ENCODE measurements at places on chromosomes 7 and 10. TPM values are rescaled to one million over a fixed set of nuclear protein-coding genes. Genes with fewer than 3 reads are reported as not detected.
A peak's percentile ranks its signal among the peaks of the same experiment; 100 is the strongest.

DNA sequence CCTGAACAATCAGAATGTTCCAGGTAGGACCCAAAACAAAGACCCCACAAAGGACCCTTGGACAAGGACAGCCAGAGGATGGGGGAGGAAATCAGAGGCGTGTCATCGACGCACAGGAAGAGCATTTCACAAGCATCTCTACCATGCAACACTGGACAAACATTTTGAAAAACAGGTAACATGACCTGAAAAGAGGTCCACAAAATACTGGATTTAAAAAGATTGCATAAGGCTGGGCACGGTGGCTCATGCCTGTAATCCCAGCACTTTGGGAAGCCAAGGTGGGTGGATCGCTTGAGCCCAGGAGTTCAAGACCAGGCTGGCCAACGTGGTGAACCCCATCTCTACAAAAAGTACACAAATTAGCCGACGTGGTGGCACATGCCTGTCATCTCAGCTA lies 60.5 kb upstream of the RNF32 start:
- DNase-seq: no peak

GRCh38 chr7:109343678-109344077 lies 774.0 kb downstream of the DNAJB9 start:
- DNase-seq: no peak

GRCh38 chr10:99548041-99548530 lies 15.3 kb downstream of the NKX2-3 start:
- no peak for DNase-seq

DNA sequence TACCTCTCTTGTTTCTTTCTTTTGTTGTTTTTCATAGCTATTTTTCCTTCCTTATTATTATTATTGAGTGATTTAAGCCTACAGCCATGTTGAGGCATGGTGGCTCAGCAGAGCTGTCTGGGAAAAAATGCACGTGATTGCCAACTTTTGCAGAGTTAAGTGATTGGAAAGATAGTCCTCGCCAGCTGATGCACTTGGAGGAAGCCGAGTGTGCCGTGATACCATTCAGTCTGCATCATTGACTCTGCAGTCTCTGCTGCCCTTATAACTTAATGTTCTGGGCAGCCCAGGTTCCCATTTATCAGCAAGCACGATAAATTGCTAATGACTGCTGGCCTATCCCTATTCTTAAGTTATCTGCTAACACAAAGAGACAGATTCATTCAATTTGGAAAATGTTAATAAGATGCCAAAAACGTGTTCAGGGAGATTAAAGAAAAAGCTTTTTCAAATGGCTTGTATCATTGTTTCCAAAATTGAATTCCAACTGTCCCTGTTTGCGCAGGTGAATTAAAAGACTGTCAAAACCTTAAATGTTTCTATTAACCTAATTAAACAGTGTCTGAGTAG lies 232.9 kb upstream of the NPY start:
- no peak for DNase-seq

GRCh38 chr7:8325067-8325466 lies 63.1 kb upstream of the ICA1 start:
- no peak for DNase-seq

DNA sequence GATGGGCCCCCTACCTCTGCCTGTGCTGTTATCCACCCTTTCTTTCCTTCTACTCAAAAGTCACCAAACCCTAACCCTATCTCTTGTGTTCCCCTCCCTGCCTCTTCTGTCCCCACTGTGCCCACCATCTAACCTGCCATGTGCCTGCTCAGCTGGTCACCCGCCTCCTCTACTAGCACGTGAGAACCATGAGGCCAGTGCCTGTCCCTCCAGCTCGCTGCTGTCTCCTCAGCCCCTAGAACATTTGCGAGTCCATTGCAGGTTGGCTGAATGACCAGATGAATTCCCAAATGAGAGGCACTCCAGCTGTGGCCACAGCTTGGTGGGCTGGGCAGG lies 129.0 kb downstream of the ARHGAP22 start:
- DNase-seq: no peak

- no peak for DNase-seq
Observed at GRCh38 chr7:116524221-116524608, 621 bp upstream of the CAV1 start.

GRCh38 chr7:77867537-77867865 lies 68.9 kb downstream of the PHTF2 start:
- DNase-seq: no peak

DNA sequence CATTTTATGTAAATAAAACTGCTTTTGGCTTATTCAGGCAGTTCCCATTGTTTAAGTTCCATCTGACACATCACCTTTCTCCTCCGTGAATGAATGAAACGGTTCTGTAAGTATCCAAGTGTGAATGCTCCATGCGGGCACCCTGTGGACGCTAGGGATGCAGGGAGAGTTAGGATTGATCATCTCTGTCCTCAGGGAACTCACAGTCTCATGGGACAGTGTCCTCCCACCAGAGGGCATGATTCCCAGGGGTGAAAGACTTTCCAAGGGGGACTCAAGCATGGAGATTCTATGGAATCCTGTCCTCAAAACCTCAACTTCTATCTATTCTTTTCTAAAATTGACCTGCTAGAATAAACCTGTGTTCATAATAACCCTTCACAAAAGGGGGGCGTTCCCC lies 98.8 kb downstream of the HECW1 start:
- DNase-seq: no peak

DNA sequence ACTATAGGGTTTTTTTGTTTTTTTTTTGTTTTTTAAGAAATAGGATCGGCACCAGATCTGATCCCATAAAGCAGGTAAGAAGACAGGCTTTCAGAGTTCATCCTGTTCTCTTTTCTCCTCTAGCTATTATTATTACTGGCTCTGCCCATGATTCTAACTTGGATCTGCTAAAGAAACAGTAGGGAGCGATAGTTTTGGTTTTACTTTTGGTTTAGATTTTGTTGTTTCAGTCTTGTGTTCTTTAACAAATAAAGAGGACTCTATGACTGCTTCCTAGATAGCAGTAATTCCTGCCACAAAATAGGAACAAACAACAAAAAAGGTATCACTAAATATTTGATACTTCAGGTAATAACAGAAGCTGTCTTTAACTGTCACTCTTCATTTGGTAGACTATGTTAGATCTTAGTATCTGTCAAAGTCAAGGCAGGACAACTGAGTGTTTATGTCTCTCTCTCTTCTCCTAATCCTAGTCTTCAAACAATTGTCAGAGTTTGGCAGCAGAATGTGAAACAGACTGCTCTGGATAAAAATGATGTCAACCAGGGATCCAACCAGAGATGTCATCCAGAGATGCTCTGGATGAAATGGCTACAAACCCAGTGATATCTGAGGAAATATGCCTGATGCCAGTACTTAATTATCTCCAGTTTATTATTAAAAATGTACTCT lies 99.8 kb downstream of the KMT2C start:
- no peak for DNase-seq

DNA sequence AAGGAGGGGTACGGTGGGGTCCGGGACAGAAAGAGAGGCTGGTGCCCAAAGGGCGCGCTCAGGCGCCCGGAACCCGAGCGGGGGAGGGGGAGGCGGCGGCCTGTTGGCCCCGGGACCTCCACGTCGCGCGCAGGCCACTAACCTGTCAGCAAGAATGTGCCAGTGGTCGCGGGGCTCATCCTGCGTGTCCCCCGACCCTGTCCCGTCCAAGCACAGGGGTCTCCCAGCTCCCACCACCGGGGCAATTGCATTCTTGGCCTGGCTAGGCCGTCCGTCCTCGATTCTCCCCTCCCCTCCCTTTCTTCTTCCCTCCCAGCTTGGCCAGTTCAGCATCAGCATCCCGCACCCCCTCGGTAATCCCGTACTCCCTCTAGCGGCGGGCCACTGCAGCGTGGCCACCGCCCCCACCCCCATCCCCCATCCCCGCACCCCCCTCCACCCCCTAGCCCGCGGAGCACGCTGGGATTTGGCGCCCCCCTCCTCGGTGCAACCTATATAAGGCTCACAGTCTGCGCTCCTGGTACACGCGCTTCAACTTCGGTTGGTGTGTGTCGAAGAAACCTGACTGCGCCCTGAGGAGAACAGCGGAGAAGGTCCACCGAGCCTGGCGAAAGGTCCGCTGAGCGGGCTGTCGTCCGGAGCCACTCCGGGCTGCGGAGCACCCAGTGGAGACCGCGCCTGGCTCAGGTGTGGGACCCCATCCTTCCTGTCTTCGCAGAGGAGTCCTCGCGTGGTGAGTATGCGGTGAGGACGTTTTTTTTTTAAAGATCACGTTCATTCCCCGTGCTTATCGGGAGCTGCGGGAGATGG lies at the start of gene SGCE:
SGCE (minus strand) TSS at position 286 of the 810 bp plus-strand sequence; CDS start at position 251, 35 bp downstream.
- DNase-seq: peak; percentile 77

- no peak for DNase-seq
Observed at GRCh38 chr7:95684037-95684436, 87.7 kb upstream of the PDK4 start.

- no peak for DNase-seq
Observed at GRCh38 chr10:9535744-9536143, 1481.3 kb downstream of the GATA3 start.

DNA sequence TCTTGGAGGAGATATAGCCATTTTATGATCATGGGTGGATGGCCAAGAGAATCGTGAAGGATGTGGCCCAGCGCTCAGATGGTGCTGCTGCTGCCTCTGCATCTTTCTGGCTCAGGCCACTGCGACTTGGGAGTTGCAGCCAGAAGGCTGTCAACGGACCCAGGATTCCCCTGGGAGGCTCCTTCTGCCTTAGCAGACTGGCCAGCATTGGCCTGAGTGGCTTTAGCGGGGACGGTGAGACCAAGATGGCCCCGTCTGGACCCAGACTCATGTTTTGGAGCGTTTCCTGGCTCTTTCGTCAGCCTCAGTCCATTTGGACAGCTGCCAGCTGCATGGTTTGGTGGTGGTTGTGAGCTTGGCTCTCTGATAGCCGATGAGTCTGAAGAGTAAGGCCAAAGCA lies 97.2 kb downstream of the GALNT17 start:
- DNase-seq: no peak

GRCh38 chr10:14184841-14185315 lies 145.8 kb downstream of the FRMD4A start:
- no peak for DNase-seq

The FAM237B gene
- not detected for total RNA-seq

The UNCX gene
- total RNA-seq: not detected

The BTBD16 gene
- 0.14 TPM for total RNA-seq

The POM121C gene
- 14.6 TPM for total RNA-seq

The GNA12 gene
- total RNA-seq: 11.4 TPM

The SEMA3A gene
- 0.52 TPM for total RNA-seq

The TRRAP gene
- total RNA-seq: 25.1 TPM

The TDRD1 gene
- 0.51 TPM for total RNA-seq

The CLCN1 gene
- total RNA-seq: not detected

The TSPAN13 gene
- total RNA-seq: 38.1 TPM

The SLC16A9 gene
- 1.5 TPM for total RNA-seq

The MYOZ1 gene
- total RNA-seq: 0.31 TPM

The ZNF783 gene
- 4.7 TPM for total RNA-seq

The BMPR1A gene
- 15.7 TPM for total RNA-seq

Data from pancreas (tissue), 10 donors.